Activated naive CD8-positive, alpha-beta T cell treated with anti-CD3 and anti-CD28 coated beads, Interleukin-2, amount 10 ng/mL, durations not matched to agents 7 days and 5 days (primary cell): ENCODE measurements at places on chromosomes 16 and 17.

- DNase-seq: no peak
These were observed 20.5 kb upstream of the TBX4 start for GRCh38 chr17:61431594-61432311.

GRCh38 chr16:27650073-27650701, 100.2 kb downstream of the KATNIP start:
- no peak for DNase-seq

GRCh38 chr17:48492401-48493298, 38.2 kb downstream of the HOXB1 start:
- peak; percentile 81 for DNase-seq

GRCh38 chr17:78438694-78439325, 60.4 kb downstream of the PGS1 start:
- no peak for DNase-seq

- DNase-seq: no peak
These were observed 508 bp downstream of the FLCN start for GRCh38 chr17:17236295-17237025.

- no peak for DNase-seq
These were observed 88.8 kb upstream of the TNRC6C start for GRCh38 chr17:77869665-77870132.

- no peak for DNase-seq
These were observed 2.0 kb downstream of the TBC1D10B start for GRCh38 chr16:30368122-30368791.

GRCh38 chr17:11559601-11560000, 38.7 kb upstream of the DNAH9 start:
- DNase-seq: no peak

- DNase-seq: no peak
These were observed 56.3 kb upstream of the IL34 start for GRCh38 chr16:70589998-70590471.

- no peak for DNase-seq
These were observed 51.3 kb downstream of the TNFRSF13B start for GRCh38 chr17:16920628-16921020.

GRCh38 chr17:20187049-20187448, 177.9 kb downstream of the SPECC1 start:
- DNase-seq: no peak

DNA sequence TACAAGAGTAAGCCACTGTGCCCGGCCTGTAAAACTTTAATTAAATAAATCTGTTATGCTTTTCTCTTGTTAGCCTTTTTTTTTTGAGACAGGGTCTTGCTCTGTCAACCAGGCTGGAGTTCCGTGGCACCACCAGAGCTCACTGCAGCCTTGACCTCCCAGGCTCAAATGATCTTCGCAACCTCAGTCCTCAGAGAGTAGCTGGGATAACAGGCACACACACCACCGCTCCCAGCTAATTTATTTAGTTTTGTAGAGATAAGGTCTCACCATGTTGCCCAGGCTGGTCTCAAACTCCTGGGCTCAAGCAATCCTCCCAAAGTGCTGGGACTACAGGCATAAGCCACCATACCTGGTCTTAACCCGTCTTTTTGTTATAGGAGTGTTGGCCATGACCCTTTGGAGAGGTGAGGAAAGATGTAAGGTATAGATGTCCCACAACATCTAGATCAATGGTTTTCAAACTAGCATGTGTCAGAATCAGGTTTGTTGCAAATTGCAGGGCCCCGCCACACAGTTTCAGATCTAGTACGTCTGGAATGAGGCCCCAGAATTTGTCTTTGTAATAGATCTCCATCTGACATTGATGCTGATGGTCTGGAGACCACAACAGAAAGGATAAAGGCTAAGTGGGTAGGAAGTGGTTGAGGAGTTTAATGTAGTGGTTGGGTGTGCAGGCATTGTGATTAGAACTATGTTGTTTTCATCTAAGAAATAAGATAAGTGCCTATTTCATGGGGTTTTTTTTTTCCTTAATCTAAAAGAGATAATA, 4.3 kb upstream of the GGA2 start:
- DNase-seq: peak; percentile 48

DNA sequence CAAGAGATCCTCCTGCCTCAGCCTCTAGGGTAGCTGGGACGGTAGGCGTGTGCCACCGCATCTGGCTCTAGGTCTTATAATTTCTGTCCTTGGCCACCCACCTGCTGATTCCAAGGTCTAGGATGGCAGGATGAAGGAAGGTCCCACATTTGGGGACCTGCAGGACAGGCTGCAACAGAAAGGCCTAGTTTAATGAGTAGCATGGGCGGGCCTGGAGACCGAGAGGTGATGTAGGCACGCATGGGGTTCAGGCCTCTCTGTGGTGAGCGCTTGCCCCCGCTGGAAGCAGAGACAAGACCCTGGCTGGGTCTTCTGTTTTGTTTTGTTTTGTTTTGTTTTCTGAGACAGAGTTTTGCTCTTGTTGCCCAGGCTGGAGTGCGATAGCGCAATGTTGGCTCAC, 33.7 kb downstream of the TMEM235 start:
- no peak for DNase-seq

GRCh38 chr17:12250973-12251372, 230.3 kb downstream of the MAP2K4 start:
- DNase-seq: no peak

DNA sequence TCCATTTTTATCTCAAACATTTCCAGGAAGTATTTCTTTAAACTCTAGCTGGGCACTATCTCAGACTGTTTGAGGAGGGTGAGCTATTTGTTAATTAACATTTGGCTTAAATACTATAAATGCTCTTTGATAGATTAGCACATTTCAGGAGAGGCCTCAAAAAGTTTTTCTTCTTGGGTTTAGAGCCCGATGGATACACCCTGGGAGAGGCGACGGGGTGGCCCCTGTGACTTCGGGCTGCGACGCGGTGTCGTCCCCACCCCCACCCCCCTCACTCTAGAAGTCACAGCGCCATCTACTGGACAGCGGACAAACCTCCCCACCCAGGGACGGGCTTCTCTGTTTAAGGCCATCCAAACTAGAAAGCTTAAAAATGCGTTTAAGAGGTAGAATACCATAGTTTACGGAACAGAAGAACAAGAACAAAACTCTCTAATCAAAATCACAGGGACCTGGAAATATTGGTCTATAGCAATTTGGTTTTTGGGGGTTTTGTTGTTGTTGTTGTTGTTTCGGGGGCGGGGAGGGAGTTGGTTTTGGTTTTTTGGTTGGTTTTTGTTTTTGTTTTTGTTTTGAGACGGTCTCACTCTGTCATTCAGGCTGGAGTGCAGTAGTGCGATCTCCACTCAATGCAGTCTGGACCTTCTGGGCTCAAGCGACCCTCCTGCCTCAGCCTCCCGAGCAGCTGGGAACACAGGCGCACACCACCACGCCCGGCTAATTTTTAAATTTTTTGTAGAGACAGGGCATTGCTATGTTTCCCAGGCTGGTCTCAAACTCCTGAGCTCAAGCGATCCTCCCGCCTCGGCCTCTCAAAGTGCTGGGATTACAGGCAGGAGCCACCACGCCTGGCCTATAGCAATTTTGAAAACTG, 254.4 kb downstream of the C16orf95 start:
- peak; percentile 52 for DNase-seq

GRCh38 chr16:51708861-51709260, 557.8 kb upstream of the SALL1 start:
- DNase-seq: no peak

DNA sequence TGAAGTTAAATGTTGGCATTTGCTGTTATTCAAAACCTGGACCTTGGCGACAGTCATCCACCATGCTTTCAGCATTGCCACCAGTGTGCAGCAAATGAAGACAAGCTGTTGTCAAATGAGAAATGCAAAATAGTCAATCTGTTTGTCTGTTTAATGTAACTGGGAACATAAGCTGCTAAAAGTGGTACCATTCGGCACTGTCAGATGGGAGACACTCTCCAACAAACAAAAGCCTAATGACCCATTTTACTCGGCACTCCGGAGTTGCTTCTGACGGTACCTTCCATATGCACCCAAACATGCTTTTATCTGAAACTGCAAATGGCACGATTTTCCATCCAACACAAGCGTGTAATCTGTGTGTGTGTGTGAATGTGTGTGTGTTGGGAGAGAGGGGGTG, 297.8 kb downstream of the MAF start:
- DNase-seq: no peak

DNA sequence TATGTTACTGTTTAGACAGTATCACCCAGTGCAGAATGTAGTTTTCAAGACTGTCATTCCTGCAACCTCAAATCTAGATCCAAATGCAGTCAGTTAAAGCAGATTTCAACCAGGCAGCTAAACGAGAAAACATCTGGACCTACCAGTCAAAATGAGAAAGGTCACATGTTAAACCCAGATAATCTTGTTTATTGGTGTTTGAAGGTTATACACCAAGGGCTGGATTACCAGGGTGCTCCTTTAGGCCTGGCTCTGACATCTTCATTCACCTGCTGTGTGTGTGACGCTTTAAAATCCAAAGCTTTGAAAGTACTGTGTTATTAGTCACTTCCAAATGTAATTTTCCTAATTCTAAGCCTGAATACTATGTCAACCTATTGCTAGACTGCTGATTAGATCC, 54.9 kb downstream of the IKZF3 start:
- no peak for DNase-seq

GRCh38 chr17:80191865-80192661, 22.2 kb downstream of the CARD14 start:
- no peak for DNase-seq

GRCh38 chr17:632560-632959, 82.1 kb downstream of the VPS53 start:
- DNase-seq: no peak

DNA sequence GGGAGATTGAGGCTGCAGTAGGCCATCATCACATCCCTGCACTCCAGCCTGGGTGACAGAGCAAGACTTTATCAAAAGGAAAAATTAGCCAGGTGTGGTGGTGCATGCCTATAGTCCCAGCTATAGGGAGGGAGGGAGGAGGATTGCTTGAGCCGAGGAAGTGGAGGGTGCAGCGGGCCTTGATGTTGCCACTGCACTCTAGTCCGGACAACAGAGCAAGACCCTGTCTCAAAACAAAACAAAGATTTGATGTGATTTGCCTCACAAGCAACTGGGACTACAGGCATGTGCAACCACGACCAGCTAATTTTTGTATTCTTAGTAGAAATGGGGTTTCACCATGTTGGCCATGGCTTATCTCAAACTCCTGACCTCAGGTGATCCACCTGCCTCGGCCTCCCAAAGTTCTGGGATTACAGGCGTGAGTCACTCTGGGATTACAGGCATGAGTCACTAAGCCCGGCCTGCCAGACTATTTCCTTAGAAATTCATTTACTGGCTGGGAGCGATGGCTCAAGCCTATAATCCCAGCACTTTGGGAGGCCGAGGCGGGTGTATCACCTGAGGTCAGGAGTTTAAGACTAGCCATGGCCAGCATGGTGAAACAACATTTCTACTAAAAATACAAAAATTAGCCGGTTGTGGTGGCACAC, 11.5 kb downstream of the UBE2G1 start:
- DNase-seq: no peak

DNA sequence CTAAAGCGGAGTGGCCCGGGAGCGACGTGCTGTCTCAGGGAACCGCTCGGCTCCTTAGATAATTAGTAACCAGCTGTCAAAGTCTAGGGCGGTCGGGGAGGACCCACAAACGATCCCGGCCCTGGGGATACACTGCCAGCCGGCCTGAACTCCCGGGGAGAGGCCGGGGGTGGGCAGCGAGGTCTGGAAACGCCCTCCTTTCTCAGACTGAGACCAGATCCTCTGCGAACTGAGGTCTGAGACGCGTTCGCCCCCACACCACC, 1.3 kb downstream of the HNF1B start:
- no peak for DNase-seq

GRCh38 chr17:10327640-10328039, 45.2 kb downstream of the MYH13 start:
- peak; percentile 72 for DNase-seq

GRCh38 chr17:17176341-17176740, 29.8 kb downstream of the PLD6 start:
- DNase-seq: no peak

GRCh38 chr16:56684256-56684925, 2.1 kb downstream of the MT1X start:
- DNase-seq: no peak

- no peak for DNase-seq
These were observed 328.5 kb downstream of the SNX29 start for GRCh38 chr16:12304861-12305596.

DNA sequence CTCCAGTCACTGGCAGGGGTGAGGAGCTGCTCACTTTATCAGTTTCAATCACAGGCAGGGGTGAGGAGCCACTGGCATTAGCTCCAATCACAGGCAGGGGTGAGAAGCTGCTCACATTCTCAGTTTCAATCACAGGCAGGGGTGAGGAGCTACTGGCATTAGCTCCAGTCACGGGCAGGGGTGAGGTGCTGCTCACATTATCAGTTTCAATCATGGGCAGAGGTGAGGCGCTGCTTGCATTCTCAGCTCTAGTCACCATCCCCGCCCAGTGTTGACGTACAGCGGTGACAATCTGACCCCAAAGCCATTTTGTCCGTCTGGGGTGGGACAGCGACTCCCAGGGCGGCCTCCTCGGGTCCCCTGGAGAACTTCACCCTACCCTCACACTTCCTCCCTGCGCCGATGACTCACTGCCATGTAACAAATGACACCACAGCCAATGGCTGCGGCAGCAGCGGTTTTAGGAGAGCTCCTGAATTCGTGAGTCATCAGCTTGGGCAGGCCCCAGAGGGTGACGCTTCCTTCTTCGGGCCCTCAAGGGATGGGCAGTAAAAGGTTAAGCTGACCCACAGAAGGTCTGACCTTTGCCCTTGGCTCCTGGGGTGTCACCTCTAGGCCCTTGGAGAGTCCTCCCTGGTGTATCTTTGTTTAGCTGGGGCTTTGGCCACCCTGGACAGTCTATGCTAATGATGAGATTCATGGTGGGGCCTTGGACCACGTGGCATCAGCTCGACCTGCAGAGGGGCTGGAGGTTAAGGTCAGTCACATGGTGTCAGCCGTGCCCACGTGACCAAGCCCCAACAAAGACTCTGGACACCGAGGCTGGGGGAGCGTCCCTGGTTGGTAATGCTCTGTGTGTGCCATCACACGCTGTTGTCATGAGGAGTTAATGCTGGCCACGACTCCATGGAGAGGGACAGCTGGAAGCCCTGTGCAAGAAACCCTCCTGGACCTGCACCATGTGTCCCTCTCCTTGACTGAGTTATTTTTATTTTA, 171.7 kb downstream of the C16orf95 start:
- DNase-seq: no peak

GRCh38 chr16:56310690-56311089, 114.7 kb downstream of the AMFR start:
- DNase-seq: no peak

- no peak for DNase-seq
These were observed 7.7 kb upstream of the TEKT3 start for GRCh38 chr17:15349119-15349518.

- DNase-seq: no peak
These were observed 113.0 kb downstream of the BANP start for GRCh38 chr16:88064011-88064888.

- no peak for DNase-seq
These were observed 23.9 kb upstream of the KLHDC4 start for GRCh38 chr16:87789437-87790291.

DNA sequence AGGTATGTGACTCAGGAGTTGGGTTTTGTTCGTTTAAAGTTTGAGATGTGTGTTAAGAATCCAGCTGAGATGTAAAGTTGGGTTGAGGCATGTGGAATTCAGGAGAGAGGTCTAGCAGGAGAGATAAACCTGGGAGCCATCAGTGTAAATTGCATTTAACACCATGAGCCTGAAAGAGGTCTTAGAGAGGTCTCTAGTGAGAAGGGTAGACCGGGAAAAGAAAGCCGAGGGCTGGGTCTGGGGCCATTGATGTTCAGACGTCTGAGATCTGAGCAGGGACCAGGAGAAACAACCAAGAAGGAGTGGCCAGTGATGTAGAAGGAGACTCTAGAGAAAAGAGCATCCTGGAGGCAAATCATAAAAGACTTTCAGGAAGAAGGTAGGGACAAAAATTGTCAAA, 44.1 kb upstream of the PIRT start:
- no peak for DNase-seq
